ENCODE measurements at places on chromosomes 3 and 15.

DNA sequence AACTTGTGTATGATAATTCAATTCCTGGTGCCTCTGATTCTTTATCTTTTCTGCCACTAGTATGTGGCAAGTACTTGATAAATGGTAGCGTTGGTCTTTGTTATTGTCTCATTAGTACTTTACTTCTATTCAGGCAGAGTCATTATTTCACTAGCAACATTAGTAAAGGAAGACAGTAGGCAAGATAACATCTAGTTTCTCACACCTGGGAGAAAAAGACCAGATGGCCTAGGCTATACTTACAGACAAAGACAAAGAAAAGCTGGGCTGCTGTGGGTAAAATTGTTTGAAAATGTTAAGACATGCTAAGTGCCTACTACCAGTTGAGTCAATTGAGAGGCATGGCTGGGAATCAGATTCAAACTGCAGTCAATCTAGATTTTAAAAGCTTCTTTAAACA lies 198.7 kb upstream of the CMC1 start:
- DNase-seq = no peak

GRCh38 chr3:38614091-38614490 lies 35.4 kb downstream of the SCN5A start:
- no peak for DNase-seq

DNA sequence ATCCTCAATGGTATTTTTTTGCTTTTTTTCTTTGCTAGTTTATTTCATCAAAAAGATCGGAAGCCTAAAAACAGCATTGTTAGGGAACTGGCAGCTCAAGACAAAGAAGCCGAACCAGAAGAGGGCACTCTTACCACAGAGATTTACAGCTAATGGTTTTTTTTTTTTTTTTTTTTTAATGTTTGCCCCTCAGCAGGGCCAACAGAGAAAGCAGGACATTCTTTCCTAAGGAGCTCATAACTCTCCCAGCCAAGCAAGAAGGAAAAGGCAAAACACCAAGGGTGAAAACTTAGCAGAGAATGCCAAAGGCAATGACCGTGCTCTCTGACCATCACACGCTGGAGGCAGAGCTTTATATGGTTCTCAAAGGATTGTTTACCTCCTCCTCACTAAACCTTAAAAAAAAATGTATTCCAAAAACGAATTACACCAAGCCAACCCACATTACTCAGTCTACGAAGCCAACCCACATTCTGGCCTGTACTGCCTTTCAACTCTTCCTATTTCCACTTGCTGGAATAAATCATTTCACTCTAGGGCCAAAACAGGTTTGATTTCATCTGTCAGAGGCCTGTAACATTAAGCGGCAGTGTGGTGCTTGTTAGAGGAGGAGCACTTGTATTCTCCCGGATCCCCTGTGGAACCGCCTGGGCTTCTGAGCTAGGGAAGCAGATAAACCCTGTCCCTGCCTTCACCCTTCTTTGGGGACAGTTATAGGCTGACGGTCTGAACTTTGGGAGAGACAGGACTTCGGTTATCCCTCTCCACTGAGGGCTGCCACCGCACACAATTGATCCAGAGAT lies 35.6 kb upstream of the GYG1 start:
- no peak for DNase-seq

DNA sequence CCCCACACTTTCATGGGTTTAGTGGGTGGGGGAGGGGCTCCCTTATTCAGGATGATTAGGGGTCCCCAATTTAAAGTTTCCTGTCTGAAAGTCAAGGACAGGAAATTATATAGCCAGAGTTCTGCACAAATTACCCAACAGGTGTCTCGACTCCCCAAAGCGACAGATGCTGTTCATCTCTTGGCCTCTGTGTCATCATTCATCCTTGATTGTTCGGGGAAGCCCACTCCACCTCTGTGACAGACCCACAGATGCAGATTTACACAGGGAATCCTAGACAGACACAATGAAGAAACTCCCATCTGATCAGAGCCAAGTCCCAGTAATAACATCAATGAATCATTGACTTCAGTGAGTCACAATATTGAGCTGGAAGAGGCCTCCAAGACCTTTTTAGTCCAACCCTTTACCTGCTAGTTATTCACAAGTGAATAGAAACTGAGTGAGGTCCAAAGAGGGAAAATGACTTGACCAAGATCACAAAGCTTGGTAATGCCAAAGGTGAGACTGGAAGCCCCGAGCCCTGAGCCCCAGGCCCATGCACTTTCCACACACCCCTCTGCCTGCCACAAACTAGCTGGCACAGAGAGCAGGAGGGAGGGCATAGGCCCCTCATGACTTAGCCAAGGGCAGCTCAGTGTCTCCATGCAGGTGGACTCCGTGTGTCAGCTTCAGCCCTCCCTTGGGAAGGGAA lies 7.9 kb upstream of the SRP14 start:
- no peak for DNase-seq

Measured in T-helper 22 cell (primary cell).